ENCODE measurements at places on chromosomes 11 and 22.
A peak's percentile ranks its signal among the peaks of the same experiment; 100 is the strongest.

DNA sequence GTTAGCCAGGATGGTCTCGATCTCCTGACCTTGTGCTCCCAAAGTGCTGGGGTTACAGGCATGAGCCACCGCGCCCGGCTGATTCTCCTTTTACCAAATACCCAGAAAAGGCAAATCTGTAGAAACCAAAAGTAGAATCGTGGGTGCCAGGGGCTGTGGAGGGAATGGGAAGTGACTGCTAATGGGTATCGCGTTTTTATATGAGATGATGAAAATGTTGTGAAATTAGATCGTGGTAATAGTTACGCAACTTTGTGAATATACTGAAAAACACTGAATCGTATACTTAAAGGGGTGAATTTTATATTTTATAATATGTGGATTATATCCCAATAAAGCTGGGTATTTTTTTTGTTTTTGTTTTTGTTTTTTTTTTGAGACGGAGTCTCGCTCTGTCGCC, 48.2 kb upstream of the CREB3L1 start:
- no peak for DNase-seq

DNA sequence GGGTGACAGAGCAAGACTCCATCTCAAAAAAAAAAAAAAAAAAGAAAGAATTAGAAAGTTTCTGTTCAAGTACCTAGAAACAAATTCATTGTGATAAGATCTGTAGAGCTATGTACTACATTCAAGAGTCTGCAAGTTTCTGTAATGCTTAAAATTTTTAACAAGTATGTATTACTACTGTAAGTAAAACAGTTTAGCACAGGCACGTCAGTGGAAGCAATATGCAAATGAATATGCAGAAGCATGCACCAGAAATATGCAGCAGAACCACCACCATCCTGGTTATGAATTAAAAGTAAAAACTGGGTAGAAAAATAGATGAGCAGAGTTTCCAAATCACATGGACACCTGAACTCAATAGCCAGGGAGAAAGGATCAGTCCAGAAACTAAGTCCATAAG, 19.3 kb downstream of the SBF2 start:
- DNase-seq, result no peak

GRCh38 chr11:133985981-133986944, 29.5 kb upstream of the IGSF9B start:
- no peak for DNase-seq

DNA sequence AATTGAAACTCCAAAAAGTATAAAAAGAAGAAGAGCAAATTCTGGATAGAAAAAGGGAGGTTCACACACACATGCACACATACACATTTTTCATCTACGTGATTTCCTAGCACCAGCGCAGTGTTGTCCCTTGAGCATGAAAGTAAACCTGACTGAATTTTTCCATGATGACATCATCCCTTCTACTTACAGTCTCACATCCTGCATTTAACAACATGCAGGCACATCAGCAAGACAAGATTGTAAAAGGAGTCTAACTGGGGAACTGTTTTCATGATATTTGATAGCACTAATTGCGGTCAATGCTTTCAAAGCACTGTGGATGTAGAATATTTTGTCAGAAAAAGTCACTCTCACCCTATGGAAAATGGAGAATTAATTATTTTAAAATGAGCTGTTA, 36.6 kb downstream of the GAS2 start:
- DNase-seq, result peak; percentile 30

- no peak for DNase-seq
Observed at GRCh38 chr11:18191376-18191775, 18.7 kb downstream of the MRGPRX4 start.

- no peak for DNase-seq
Observed at GRCh38 chr22:19067696-19068348, 54.4 kb downstream of the DGCR2 start.

GRCh38 chr11:99952816-99953215, 734.3 kb upstream of the ARHGAP42 start:
- DNase-seq, result peak; percentile 13
